ENCODE measurements at places on chromosomes 3 and 15. TPM values are rescaled to one million over a fixed set of nuclear protein-coding genes. Genes with fewer than 3 reads are reported as not detected.

OR4F15 gene
- total RNA-seq = not detected

ZBBX gene
- not detected for total RNA-seq

PLSCR5 gene
- not detected for total RNA-seq

TP63 gene
- 0.52 TPM for total RNA-seq

CASR gene
- total RNA-seq = 0.19 TPM

SATB1 gene
- 561 TPM for total RNA-seq

SYNPR gene
- total RNA-seq = not detected

- peaks cover 6% of the 10 kb centered on the region for H3K4me1 ChIP-seq
Observed at GRCh38 chr15:66707310-66708082, 5.5 kb downstream of the SMAD6 start.

DNA sequence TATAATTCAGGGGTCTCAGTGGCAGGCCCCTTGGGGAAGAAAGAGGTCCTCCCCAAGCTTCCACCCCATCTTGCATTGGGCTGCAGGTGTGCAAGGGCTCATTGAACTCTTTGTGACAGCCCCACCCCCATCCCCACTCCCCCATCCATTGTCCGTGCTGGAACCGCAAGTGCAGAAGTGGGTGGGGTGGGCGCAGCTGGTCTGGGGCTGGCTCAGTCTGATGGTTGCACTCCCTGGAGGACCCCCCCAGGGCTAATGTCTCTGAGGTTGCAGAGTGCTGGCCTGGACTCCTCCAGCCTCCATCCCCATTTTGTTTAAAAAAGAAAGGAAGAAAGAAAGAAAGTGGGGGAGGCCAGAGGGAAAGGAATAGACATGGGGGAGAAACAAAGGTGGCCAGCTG, 42.3 kb upstream of the ARL8B start:
- no peaks in the 10 kb centered on the region for H3K36me3 ChIP-seq
- no peaks in the 10 kb centered on the region for H3K4me1 ChIP-seq
- H3K4me3 ChIP-seq = no peak overlapping the region
- H3K27ac ChIP-seq = no peak overlapping the region
- H3K27me3 ChIP-seq = peaks cover 2% of the 10 kb centered on the region

GRCh38 chr3:196219970-196220311, 3.6 kb downstream of the SLC51A start:
- no peaks in the 10 kb centered on the region for H3K27me3 ChIP-seq
- no peak for DNase-seq
- no peak overlapping the region for H3K27ac ChIP-seq
- no peaks in the 10 kb centered on the region for H3K36me3 ChIP-seq

DNA sequence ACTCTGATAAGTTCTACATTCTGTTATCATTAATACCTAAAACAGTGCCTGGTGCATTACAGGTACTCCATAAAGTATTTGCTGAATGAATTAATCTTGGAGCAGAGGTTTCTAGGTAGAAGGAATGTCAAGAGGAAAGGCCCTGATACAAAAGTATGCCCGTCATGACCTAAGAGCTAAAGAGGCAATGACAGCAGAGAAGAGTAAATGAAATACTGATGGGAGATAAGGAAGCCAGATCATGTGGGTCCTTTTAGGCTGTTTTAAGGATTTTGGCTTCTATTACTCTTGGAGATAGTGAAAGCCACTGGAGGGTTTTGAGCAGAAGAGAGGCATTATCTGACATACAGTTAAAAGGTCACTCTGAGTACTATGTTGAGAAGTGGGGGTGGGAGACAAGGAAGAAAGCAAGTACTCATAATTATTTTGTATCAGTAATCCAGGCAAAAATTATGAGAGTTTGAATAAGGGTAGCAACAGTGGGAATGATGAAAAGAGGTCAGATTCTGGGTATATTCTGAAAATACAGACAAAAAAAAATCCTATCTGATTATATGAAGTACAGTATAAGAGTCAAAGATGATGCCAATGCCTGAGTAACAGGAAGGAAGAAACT, 48.3 kb downstream of the DENND4A start:
- H3K36me3 ChIP-seq = peaks cover 7% of the 10 kb centered on the region
- no peaks in the 10 kb centered on the region for H3K27me3 ChIP-seq

DNA sequence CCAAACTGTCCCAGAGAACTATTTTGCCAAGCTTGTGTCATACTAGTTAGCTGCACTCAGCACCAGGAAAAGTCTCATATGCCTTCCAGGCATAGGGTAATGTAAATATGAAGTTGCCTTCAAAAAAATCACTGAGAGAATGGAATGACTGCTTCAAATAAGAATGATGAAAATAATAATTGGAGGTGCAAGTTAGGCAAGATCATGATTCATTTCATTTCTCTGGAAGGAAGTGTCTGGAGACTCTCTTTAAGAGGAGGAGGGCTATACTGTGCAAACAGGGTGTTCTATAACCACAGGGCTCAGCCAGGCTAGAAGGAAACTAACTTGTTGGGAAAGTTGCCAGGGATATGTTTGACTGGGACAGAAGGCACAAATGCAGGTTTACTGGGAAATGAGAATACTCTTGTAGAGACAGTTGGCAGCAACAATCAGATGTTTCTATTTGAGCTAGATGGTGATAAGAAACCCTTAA, 4.3 kb downstream of the SIDT1 start:
- H3K4me1 ChIP-seq = peaks cover 42% of the 10 kb centered on the region
- no peak overlapping the region for H3K4me3 ChIP-seq
- H3K36me3 ChIP-seq = peaks cover 4% of the 10 kb centered on the region
- H3K27ac ChIP-seq = no peak overlapping the region

GRCh38 chr3:14288833-14289451, 110.3 kb downstream of the LSM3 start:
- no peak overlapping the region for H3K4me3 ChIP-seq
- no peak for DNase-seq
- no peak overlapping the region for H3K27ac ChIP-seq
- H3K27me3 ChIP-seq = peaks cover 4% of the 10 kb centered on the region

DNA sequence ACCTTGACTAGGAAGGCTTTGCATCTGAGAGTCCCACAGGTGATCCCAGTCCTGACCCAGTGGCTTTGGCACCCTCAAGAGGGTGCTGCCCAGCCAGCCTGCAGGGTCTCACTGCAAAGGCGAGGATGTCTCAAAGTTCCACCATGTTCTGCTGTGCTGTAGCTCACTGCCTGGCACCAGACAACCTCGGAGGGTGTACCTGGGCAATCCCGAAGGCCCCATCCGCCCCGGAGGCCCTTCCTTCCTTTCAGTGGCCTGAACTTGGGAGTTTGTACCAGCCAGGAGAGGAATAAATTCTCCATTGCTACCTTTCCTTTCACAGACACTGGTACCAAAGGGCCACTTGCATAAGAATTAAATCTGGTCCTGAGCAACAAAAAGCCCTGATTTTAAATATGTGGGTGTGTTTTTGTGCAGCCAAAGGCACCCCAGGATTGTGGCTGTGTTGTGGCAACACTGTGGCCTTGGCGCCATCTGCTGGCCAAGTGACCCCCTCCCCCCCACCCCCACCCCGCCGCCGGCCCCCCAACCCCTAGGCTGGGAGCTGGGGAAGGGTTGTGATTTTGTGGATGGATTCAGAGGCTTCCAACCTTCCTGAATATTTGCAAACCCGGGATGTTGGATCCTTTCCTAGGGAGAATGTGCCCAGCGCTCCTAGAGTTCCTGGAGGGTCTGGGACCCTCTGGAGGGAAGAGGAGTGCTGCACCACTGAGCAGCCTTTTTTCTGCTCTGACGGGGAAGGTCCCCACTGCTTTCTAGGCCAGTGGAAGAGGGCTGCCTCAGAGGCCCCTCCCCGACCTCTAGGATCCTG, 9.7 kb upstream of the PTPN23 start:
- H3K36me3 ChIP-seq = no peaks in the 10 kb centered on the region
- no peak overlapping the region for H3K4me3 ChIP-seq
- no peaks in the 10 kb centered on the region for H3K4me1 ChIP-seq

DNA sequence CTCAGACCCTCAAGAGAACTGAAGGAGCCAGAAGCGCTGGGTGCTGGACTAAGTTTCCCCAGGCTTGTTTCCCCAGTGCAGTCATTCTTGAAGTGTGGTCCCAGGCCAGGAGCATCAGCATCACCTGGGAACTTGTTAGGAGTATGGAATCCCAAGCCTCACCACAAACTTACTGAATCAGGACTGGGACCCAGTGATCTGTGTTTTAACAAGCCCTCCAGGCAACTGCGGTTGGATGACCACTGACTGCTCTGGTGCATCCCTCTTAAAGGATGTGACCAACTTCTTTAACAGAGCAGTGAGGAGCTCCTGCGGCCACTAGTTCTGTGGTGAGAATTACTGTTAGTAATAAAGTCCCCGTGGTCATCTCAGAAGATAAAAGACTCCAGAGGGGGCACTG, 62.4 kb upstream of the DAZL start:
- no peaks in the 10 kb centered on the region for H3K36me3 ChIP-seq
- no peak overlapping the region for H3K4me3 ChIP-seq
- no peak overlapping the region for H3K27ac ChIP-seq
- peaks cover 10% of the 10 kb centered on the region for H3K27me3 ChIP-seq

GRCh38 chr15:31195871-31196270, 94.3 kb upstream of the TRPM1 start:
- no peaks in the 10 kb centered on the region for H3K36me3 ChIP-seq
- H3K27ac ChIP-seq = no peak overlapping the region
- DNase-seq = no peak
- no peak overlapping the region for H3K4me3 ChIP-seq

DNA sequence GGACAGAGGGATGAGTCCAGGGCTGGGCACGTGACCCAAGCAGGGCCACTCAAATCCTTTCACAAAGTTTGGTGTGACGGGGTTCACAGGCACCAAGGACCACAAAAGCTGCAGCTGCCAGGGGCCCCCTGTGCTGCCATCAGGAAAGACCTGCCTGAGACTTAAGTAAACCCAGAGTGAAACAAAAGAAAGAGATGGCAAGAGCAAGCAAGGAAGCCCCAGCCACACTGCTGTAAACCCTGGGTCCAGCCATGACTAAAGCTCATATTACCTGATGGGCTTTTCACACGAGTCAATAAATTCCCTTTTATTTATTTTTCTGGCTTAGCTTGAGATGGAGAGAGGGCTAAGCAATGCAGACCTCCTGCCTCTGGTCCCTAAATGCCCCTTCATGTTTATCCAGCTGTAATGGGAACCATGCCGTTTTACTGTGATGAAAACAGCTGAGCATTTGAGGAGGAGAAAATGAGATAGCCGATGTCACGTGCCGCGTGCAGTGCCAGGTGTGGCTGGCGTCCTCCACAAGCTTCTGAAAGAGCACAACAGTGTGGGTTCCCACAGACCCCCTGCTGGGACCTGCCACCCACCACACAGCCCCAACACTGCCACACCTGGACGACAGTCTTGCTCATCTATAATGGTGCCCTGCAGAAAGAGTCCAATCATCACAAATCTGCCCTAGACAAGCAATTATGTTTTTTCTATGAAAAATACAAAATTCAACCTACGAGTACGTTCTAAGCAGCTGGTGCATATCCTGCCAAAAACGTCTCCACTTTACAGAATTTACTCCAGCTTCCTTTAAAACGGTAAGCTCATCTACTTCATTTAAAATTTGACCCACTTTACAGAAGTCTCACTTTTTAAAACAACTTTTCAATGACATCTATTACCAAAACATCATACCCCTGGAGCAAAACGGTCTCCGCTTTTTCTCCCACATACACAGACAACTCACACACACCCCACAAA, 34.2 kb downstream of the ADAMTS17 start:
- H3K4me1 ChIP-seq = no peaks in the 10 kb centered on the region
- H3K4me3 ChIP-seq = no peak overlapping the region
- no peak for DNase-seq

DNA sequence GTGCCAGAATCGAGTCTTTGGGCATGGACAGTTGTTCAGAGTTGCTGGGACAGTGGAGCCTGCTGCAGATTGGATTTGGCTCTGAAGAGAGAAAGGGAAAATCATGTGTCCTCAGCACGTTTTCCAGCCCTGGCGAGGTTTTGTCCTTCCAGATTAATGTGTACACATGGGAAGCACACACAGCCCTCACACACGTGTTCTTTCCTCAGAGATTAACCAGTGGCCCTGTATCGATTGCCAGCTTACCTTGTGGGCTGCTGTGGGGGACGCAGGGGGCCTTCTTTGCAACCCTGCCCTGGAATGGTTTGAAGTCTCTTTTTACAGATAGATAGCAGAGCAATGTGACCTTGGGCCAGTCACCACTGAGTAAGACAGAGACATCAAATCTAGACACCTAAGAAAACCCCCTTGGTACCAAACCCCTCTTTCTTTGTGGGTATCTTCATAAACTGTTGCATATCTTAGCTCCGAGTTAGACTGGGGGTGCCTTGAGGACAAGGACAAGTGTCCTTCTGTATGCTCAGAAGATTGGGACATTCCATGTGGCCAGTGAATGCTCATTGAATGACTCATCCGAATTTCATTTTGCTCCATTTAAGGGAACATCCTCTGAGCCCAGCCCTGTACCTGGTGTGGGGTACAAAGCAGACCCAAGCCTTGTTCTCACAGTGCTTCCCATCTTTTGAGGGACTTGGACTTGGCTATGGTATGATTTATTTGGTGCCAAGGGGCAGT, 48.0 kb downstream of the SMAD6 start:
- peaks cover 3% of the 10 kb centered on the region for H3K27me3 ChIP-seq
- H3K27ac ChIP-seq = no peak overlapping the region
- peaks cover 2% of the 10 kb centered on the region for H3K36me3 ChIP-seq
- no peak overlapping the region for H3K4me3 ChIP-seq
- DNase-seq = no peak

DNA sequence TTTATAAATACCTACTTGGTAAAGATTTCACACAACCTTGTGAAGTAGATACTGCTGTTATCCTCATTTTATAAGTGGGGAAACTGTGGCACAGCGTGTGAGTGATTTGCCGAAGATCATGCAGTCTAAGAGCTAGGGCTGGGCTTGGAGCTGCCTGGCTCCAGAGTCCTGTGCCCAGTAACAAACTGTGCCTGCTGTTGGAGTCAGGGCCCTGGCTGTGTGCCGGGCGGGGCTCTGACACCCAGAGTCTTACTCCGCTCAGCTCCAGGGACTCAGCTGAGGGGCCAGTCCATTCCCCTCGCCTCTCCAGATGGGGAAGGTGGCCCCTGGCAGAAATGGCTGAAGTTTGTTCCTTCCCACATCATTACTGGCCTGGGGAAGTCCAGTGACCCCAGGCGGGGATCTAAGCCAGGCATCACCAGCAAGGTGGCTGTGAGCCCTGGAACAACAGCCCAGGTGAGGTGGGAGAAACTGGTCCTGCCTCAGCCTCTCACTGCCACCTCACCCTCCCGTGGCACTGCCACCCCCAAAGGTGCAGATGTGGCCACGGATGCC, 17.3 kb upstream of the PLXNA1 start:
- H3K27me3 ChIP-seq = peaks cover under 1% of the 10 kb centered on the region
- no peaks in the 10 kb centered on the region for H3K4me1 ChIP-seq
- no peaks in the 10 kb centered on the region for H3K36me3 ChIP-seq

- no peak overlapping the region for H3K27ac ChIP-seq
- H3K4me3 ChIP-seq = no peak overlapping the region
- H3K27me3 ChIP-seq = no peaks in the 10 kb centered on the region
- no peaks in the 10 kb centered on the region for H3K36me3 ChIP-seq
- no peak for DNase-seq
Observed at GRCh38 chr3:60743631-60744164, 507.6 kb downstream of the FHIT start.

- H3K4me3 ChIP-seq = no peak overlapping the region
- no peaks in the 10 kb centered on the region for H3K4me1 ChIP-seq
- no peak overlapping the region for H3K27ac ChIP-seq
- peaks cover 14% of the 10 kb centered on the region for H3K36me3 ChIP-seq
- DNase-seq = no peak
Observed at GRCh38 chr15:57160823-57161560, 215.3 kb upstream of the CGNL1 start.
